ENCODE measurements at places on chromosomes 4 and X.

GRCh38 chr4:123390846-123391456 lies 5.6 kb upstream of the SPRY1 start:
- DNase-seq = no peak

GRCh38 chrX:69493193-69493592 lies 10.9 kb upstream of the NALF2 start:
- DNase-seq = no peak

DNA sequence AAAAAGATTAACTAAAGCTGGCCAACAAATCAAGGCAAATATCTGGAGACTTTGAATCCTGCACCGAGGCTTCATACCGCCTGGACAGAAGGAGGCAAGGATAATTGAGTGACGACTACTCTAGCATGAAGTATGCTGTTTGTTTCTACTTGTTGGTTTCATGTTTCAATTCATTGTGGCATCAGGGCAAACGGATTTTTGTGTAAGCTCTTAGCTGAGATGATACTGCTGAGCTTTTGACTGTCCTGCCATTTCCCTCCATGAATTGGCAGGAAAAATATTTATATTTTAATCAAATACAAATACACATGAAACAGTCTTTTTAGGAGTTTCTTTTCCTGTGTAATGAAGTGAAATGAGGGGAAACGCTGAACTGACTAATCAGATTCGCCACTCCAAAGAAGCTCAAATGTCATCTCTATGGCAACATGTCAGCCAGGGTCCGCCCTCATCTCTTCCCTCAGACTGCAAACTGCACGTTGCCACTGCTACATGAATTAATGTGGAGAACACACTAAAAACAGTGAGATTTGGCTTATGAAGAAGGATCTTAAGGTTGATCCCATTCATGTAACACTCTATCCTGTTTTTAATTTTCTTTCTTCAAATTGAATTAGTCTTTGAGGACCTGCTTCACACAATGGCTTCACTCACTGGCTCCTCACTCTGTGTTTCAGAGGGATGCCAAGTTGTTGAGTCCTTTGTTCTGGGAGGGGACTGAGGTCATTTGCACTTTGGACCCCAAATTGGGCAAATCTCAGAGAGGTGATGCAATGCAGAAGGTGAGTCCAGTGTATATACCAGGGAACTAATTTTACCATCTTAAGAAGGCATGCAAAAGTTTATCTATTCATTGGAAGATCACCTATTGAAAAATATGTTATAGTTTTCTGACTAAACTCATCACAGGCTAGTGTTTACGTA lies 149.6 kb upstream of the MID1 start:
- DNase-seq = peak; percentile 30

DNA sequence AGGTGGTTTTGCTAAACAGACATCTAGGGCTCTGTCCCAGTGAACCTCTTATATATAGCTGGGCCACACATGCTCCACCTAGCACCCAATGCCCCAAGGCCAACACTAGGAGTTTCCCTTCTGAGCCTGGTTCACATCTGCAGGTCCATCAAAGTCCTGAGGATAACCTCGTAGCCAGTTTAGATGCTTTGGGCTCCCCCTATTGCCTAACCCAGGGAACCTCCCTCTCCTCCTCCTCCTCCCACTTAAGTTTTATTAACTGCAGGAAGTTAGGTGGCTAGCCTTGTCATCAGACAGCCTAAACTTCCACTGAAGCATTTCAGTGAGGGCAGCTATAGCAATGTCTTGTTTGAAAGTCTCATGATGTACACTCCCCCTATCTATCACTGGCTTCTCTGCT lies 88.0 kb downstream of the GUCY2F start:
- DNase-seq = no peak

DNA sequence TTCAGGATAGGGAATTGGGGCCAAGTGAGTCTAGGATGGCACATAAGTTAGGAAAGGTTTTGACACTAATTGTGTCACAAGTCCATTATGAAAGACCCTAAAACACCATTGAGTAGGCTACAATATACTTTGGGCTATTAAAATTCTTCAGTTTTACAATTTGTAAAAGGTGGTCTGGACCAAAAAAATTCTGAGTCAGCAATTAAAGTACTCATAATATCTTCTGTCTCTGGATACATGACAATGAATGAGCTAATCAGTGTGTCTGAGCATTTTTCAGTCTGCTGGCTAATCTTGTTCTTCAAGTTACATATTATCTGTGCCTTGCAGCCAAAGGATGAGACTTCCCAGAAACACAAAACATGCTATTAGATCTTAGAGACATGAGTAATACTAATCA lies 14.3 kb downstream of the ARMCX1 start:
- DNase-seq = no peak

DNA sequence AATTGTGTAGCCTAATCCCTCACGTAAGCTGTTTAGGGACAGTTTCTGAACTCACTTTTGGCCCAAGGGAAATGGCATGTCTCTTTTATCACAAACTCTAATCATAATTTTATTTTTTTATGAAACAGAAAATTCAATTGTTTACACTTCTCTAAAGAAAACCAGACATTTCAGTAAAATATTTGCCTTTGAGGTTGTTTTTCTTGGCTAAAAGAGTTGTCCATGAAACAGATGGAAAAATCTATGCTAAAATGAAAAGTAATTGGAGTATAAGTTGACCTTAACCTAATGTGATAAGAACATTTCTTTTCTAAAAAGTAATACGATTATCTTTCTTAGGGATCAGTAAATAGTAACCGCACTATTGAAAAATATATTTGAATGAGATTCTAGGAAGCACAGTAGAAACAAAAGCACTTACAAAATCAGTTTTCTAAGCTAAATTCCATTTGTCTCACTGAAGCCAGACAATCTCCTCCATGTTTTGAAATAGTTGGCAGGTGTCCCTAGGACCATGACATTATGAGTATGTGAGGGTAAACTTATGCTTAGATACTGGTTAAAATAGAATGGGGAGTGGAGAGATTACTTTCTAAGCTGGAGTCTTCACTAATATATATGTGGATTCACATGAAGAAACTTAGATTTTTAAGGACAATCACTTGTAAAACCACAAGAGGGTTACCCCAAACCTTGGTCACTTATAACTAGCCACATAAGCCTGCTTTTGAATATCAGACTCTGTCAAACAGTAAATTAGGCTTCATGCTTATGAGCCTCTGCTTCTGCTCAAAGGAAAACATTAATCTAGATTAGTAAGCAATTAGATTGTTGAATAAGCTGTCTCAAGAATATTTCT lies 20.1 kb upstream of the TET2 start:
- no peak for DNase-seq

GRCh38 chr4:24842356-24842755 lies 47.0 kb downstream of the SOD3 start:
- DNase-seq = no peak

- DNase-seq = no peak
These were observed 76.0 kb upstream of the TFDP3 start for GRCh38 chrX:133294126-133294525.

DNA sequence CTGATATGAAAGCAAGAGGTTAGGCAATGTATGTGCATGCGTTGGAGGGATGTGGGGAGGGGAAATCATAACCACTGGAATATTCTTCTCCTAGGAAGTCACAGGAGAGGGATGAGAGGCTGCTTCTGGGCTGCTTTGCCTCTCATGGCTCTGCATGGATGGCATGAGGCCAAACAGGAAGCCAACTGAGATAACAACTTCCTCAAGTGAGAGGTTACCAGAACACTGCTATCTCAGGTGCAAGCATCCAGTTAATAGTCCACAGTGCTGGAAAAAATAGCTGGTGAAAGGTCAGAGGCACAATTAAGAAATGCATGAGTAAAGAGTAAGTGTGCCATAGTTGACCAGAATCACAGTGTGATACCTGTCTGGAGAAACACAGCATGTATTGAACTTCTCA lies 113.3 kb downstream of the ELOVL6 start:
- peak; percentile 40 for DNase-seq

DNA sequence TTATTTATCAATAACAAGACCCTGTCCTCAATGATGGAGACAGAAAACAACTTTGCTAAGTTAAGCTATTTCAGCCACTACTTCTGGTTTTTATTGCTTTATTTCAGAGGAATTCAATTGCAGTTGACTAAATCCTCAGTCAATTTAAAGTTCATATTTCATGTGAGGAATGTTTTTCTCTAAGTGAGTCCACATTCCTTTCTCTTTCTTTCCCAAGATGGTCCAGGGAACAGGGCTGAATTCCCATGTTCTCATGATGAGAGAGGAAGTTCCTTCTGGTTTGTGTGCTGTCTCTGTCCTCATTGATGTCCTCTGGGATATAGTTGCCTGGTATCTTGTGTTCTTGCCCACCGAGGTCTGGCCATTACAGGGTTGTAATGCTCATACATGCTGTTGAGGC lies 117.2 kb downstream of the SLIT2 start:
- no peak for DNase-seq

GRCh38 chr4:187826725-187827124 lies 168.8 kb upstream of the ZFP42 start:
- DNase-seq = no peak

DNA sequence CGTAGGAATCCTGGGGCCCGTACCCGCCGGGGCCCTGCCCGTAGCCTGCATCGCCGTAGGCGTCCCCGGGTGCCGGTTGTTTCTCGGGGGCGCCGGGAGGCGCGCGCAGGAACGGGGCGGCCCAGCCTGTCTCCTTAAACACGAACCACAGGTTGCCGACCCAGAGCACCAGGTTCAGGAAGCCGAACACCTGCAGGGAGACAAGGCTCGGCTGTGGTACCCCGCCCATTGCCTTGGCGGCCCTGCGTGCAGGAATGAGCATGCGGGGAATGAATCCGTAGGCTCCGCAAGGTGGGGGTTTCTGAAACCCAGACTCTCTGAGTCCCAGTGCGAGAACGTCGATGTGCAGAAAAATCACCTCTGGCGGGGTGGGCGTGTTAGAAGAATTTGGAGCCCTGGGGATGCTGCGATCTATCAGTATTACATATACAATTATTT lies 5.4 kb upstream of the PRICKLE3 start:
- no peak for DNase-seq

GRCh38 chrX:19904778-19905367 lies 17.5 kb upstream of the SH3KBP1 start:
- DNase-seq = peak; percentile 35

- DNase-seq = peak; percentile 86
These were observed 541.5 kb downstream of the PCDH7 start for GRCh38 chr4:31261632-31262031.

GRCh38 chr4:124104628-124105027 lies 607.9 kb downstream of the ANKRD50 start:
- no peak for DNase-seq

DNA sequence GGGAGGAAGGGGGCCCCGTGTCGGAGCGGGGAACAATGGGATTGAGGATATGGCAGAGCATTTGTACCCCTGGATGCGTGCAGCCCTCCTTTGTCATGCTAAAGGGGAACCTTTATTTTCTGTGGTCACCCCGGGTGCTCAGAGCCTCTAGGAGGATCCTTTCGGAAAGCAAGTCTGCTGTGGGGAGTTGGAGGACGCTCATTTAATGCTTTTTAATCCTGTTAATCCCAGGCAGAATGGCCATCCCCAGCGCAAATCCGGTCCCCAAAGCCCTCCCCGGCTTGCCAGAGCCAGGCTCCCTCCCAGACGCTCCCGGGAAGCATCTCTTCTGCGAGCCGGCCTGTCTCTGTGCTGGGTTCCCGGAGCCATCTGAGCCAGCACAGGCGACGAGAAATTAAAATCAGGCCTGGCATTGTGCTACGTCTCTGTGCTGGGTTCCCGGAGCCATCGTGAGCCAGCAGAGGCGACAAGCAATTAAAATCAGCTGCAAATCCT lies 113.2 kb upstream of the PPP2R3B start:
- DNase-seq = no peak

DNA sequence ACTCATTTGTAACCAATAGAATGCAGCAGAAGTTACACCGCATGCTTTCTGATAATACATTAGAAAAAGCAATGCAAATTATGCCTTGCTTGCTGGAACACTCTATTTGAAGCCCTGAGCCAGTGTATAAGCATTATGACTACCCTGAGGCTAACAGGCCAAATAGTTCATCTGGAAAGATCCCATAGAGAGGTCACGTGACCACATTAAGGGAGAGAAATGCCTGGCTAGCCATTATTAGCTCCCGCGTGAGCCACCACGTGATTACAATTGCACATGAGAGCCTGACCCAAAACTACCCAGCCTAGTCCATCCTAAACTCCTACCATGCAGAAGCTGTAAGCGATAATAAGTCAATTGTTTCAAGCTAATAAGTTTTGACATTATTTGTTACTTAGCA lies 472.9 kb upstream of the GALNTL6 start:
- no peak for DNase-seq

GRCh38 chr4:26319467-26319948 lies 1.3 kb upstream of the RBPJ start:
- DNase-seq = peak; percentile 100

GRCh38 chr4:82458729-82459128 lies 28.3 kb downstream of the ENOPH1 start:
- no peak for DNase-seq

GRCh38 chr4:108172231-108172752 lies 3.6 kb upstream of the LEF1 start:
- DNase-seq = peak; percentile 56

DNA sequence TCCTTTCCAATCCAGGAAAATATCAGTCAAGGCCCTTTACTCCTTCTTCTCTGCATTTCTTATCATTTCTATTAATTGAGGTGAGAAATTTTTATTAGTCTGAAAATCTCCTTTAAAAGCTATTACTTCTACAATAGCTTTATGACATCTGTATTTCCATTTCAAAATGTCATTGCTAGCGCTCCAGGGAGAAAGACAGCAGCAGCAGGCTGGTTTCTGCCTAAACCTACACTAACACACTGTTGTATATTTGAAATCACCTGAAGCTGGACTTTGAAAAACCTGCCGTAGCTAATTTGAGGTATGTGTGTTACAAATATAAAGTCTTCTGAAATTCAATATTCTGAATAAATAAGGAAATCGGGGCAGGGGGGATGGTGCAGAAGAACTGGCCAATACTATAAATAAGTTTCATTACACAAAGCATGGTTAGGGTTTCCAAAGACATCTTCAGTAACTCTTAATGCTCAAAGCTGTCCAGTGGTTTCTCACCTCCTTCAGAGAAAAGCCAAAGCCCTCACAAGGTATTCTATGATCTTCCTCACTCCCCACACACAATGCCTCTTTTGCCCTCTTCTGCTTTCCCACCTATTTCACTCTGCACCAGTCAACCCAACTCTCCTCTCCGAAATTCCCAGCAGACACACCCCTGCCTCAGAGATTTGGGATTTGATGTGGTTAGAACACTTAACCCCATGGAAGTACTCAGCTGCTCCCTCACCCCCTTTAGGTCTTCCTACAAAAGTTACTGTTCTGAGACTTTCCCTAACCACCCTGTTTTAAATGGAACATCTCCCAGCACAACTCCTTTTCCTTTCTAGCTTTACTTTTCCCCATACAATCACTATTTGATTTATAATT lies 122.7 kb downstream of the PPP3CA start:
- DNase-seq = no peak

- DNase-seq = no peak
These were observed 1456.9 kb downstream of the TECRL start for GRCh38 chr4:62952366-62952765.

DNA sequence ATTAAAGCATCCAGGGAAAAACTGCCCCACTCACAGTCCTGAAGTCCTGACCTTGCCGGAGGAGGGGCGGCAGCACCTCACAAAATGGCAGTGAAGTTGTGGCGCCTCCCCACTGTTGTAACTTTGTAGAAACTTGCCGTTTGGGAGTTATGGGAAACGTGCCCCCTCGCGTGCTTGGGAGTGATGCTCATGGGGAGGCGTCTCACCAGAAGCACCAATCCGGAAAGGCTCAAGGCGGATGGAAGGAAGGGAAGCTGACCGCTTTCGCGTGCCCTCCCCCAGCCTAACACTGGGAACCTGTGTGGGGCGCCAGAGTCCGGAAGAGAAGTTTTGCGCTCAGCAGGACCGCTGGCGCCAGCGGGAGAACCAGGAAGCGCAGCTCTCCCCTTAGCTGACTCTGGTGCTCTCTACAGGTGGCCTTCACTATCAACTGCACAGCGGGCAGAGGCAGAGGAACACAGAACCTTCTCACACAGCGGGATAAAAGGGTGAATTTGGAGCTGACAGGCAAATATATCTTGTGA lies at the start of the genes CT45A10 and SAGE1:
TSS of gene CT45A10 (minus strand) at position 151 of the 524 bp plus-strand sequence. CDS start 8,100 bp downstream, outside the sequence.
TSS of gene SAGE1 (plus strand) at position 423 of the 524 bp plus-strand sequence. CDS start 2,527 bp downstream, outside the sequence.
- no peak for DNase-seq
